A549 treated with ZK216348 at 1 μM for 4 hours (cell line): ENCODE measurements at places on chromosomes 1 and 21. TPM values are rescaled to one million over a fixed set of nuclear protein-coding genes. Genes with fewer than 3 reads are reported as not detected.

The RIPPLY3 gene
- total RNA-seq: 0.43 to 0.71 TPM (median 0.53 TPM) in 5 replicates

The B3GALT5 gene
- 0.12 to 0.29 TPM (median 0.22 TPM) in 5 replicates for total RNA-seq

The KRTAP10-9 gene
- not detected in 5 replicates for total RNA-seq

The FAM163A gene
- total RNA-seq: not detected in 5 replicates

The LHX8 gene
- 0.81 to 1.4 TPM (median 1.2 TPM) in 5 replicates for total RNA-seq
